ENCODE measurements at places on chromosomes 7 and 10.

DNA sequence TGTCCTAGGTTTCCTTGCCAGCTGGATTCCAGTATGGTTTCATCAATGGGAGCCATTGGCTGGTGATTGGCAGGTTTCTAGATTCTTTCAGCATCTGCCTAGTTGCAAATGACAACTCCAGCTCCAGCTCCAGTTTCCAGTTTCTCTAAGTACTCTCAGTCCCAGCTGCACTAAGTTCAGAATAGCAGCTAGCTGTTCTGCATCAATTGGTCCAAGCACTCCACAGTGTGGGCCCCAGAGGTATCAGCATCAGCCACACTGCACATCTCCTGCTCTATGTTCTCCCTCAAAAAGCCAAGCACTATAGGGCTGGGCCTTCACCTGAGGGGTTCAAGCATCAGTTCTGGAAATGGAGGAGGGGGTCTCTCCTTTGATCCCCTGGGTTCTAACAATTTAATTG lies 143.4 kb downstream of the VPS50 start:
- no peak for DNase-seq

DNA sequence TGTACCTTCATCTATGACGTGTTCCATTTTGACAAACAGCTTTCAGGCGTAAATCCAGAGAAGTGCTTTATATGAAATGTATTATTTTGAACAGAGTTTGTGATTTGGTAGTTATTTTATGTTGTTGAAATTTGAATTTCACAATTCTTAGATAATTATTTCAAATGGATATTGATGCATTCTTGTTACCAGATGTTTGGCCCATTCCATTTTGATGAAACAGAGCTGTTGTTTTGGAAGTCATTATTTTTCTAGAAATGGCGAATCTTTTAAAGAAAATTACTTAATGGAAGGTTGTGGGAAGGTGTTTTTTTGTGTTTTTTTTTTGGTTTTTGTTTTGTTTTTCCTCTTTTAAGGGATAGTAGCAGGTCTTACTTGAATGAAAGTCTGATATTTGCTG lies 2.4 kb downstream of the OTUD1 start:
- no peak for DNase-seq

- no peak for DNase-seq
These were observed 128.3 kb downstream of the ADARB2 start for GRCh38 chr10:1608851-1609647.

- DNase-seq, result no peak
These were observed 1.5 kb downstream of the CWF19L1 start for GRCh38 chr10:100265821-100266485.

- no peak for DNase-seq
These were observed 16.1 kb upstream of the FOXI2 start for GRCh38 chr10:127720903-127721302.

GRCh38 chr10:32109603-32110002 lies 53.4 kb upstream of the KIF5B start:
- no peak for DNase-seq

DNA sequence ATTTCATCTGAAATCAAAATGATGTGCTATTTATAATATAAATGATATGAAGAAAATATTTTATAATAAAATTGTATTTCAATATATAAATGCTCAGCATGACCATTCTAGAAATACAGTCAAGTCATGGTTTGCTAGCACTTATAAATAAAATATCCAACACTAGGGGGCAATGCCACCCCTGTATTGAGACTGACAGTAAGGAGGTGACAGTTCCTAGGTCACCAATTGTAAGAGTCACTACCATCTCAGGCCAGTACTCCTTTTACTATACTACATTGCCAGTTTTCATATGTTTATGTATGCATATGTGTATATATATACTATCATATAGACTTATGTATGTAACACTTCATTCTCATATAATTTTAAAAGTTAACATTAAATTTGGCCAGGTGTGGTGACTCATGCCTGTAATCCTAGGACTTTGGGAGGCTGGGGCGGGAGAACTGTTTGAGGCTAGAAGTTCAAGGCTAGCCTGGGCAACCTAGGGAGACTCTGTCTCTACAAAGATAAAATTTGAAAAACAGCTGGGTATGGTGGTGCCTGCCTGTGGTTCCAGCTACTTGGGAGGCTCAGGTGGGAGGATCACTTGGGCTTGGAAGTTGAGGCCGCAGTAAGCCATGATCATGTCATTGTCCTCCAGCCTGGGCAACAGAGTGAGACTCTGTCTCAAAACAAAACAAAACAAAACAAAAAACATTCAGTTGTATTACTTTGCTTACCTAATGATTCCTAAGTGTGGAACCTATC lies 2.4 kb upstream of the CNOT4 start:
- peak; percentile 74 for DNase-seq

- DNase-seq, result no peak
These were observed 60.7 kb upstream of the TMEM72 start for GRCh38 chr10:44850356-44850934.

DNA sequence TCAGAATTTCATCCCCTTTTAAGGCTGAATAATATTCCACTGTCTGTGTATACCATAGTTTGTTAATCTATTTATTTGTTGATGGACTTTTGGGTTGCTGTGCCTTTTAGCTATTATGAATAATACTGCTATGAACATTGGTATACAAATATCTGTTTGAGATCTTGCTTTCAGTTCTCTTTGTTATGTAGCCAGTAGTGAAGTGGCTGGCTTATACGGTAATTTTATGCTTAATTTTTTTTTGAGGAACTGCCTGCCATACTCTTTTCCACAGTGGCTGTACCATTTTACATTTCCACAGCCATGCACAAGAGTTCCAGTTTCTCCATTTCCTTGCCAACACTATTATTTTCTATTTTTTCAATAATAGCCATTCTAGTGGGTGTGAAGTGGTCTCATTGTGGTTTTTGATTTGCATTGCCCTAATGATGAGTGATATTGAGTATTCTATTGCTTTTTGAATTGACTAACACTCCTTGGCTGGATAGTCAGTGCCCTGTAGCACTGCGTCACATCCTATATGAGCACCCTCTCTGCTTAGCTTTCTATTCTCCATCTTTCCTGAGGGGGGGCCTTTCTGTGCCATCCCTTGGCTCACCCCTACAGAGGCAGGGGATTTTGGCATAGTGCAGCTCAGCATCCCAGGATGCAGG lies 29.4 kb upstream of the RAPGEF5 start:
- DNase-seq, result no peak

Data from NCI-H2081 (cell line).